ENCODE measurements at places on chromosomes 6 and 20.

DNA sequence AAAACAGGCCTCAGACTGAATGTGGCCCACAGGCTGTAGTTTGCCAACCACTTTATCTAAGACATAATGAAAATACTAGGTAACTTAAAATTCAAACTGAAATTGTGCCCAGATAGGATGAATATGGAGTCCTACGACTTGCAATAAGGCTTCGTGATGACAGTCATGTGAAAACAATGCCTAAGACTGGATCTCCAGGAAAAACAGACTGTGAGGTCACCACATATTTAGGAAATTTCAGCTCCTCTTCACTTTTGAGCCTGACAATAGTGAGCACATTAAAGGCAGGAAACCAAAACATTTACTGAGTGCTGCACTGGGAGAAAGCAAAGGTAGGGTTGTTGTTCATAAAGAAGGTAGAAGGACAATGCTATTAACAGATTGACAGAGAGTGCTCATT, 50.0 kb downstream of the RTN4IP1 start:
- no peak for DNase-seq

DNA sequence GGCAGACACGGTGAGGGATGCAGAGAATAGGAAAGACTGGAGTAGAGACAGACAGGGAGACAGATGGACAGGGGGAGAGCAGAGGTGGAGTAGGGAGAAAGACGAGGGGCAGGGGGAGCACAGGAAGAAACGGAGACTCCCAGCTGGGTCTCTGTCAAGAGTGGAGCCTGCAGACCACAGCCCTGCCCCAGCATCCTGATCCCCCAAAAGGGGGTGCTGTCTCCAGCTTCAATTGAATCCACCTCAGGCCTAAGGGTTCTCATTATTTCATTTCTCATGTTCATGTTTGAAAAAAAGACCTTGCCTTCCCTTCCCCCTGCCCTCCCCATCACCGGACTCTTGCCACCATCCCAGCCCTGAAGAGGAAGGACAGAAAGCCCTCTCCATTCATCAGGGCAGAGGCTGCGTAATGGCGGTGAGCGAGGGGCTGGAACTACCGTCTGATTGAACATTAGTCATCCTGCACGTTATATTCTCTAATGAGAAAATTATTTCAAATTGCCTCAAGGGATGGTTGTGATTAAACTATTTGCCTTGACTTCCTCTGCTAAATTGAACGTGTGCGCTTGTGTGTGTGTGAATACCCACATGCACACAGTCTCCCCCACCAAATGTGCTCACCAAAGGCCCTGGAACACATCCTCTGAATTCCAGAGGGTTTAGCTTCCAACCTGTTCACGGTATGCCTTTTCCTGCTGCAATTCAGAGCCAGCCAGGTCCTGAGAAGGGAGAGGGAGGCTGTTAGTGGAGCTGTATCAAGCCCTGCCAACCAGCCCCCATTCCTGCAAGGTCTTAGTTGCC, 98.3 kb downstream of the CDC5L start:
- no peak for DNase-seq

GRCh38 chr6:154542747-154543146, 32.3 kb upstream of the CNKSR3 start:
- DNase-seq = no peak

DNA sequence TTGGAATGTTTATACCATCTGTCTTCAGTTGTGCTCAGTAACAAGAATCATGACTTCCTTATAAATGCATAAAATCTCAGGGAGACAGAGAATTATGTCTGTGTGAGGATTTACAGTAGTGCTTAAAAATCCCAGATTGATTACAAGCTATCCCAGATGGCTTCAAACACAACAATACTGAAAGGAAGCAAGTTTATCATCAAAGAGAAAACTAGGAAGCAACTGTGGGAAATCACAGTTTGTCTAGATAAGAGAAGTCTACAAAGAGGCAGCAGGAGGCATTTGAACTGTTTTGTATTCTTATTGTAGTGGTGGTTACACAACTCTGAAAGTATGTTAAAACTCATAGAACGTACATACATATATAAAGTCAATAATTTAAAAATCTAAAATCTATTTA, 104.4 kb upstream of the SALL4 start:
- DNase-seq = no peak

All from uterus (tissue), 4 donors.